Neuronal stem cell (in vitro differentiated cells): ENCODE measurements at places on chromosomes 3 and 15.

GRCh38 chr15:52329987-52330386 is 34.4 kb upstream of the MYO5C start:
- DNase-seq, result no peak

DNA sequence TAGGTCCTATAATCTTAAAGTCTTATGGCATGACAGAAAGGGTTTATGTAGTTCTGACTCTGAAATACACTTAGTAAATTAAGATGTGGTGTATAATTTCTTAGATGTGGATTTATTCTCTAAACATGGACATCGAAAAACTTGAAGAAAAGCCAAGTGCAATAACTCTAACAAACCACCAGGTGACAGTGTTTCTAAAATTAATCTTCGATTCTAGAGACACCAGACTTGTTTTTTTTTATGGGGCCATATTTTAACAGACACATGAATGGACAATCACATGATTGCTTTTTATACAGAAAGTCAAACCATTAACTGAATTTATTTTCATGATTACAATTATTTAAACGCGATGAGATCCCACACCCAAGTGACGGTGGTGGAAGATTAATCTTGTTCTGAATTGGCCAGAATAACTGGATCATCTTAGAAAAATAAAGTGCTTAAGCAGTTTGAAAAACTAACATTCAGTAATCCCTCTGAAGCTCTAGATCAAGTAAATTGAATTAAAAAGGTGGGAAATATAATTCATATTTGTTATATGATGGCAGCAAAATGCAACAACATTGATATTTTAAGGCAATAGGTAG is 305.1 kb downstream of the LSAMP start:
- no peak for DNase-seq

DNA sequence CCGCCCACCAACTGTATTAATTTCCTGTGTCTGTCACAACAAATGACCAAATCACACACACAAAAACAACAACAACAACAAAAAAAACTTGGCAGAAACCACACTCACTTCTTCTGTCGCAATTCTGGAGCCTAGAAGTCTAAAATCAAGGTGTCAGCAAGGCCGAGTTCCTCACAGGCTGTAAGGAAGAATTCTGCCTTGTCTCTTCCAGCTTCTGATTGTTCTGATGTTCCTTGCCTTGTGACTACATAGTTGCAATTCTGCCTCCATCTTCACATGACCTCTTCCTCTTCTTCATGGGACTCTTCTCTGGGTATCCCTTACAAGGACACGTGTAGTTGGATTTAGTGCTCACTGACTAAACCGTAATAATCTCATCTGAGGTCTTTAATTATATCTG is 61.4 kb downstream of the IL12A start:
- DNase-seq, result no peak

GRCh38 chr15:38740206-38740605 is 175.6 kb upstream of the RASGRP1 start:
- no peak for DNase-seq
